Fibroblast of mammary gland (primary cell): ENCODE measurements at places on chromosomes 6 and 20.

- no peak for DNase-seq
These were observed 23.5 kb upstream of the BACH2 start for GRCh38 chr6:90319979-90320685.

GRCh38 chr6:50825375-50826036 lies 6.8 kb downstream of the TFAP2B start:
- DNase-seq: no peak

GRCh38 chr6:41360314-41360685 lies 24.9 kb downstream of the NCR2 start:
- DNase-seq: no peak

DNA sequence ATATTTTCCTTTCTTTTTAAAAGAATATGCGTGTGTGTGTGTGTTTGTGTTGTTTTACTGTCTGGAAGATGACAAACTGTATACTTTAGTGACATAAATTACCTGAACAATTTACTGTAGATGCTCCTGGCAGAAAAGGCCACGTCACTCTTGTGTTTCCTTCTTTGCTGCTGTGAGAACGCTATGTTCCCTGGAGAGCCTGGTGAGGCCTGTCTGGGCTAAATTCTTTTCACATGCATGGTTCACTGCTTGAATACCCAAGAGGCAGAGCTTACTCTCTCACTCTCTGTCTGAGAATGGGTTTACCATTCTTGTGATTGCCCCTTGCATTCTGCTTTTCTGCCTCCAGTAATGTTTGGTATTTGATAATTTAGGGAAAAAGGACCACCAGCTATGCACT lies 64.3 kb downstream of the EDN1 start:
- peak; percentile 90 for DNase-seq

GRCh38 chr20:45337367-45338120 lies 10.7 kb downstream of the SDC4 start:
- DNase-seq: peak; percentile 84

- DNase-seq: no peak
These were observed 20.9 kb downstream of the LMBRD1 start for GRCh38 chr6:69775941-69776340.

DNA sequence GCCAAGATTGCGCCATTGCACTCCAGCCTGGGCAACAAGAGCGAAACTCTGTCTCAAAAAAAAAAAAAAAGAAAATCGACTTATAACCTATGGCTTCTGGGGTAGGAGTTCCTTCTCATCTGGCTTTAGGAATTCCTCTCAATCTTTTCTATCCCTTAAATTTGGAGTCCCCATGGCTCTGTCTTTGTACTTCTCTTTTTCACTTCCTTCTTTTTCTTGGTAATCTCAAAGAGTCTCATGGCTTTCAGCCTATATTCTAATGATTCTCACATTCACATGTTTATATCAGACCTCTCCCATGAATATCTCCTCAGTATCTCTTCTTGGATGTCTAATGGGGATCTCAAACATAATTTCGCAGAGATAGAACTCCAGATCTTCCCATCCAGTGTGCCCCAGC lies 42.8 kb upstream of the RALGAPA2 start:
- no peak for DNase-seq

- DNase-seq: no peak
These were observed 33.2 kb upstream of the NCOA3 start for GRCh38 chr20:47468290-47469050.

DNA sequence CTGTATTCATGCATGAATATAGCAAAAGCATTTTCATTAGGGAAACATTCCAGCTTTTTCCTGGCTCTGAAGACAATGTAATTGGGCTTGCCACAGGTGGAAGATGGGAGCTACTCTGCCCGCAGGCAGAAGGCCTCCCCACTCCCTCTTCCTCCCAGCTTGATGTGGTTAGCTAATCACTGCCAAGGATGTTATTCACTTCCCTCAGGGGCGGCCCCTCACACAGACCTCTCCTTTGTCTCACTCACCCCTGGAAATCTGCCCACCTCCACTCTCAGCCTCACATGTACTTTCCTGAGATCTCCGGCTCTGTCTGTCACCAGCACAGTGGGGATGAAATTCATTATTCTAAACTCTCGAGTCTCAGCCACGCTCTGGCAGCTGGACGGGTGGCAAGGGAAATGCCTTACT lies 100.7 kb downstream of the ANKRD60 start:
- DNase-seq: peak; percentile 74

- no peak for DNase-seq
These were observed 4.1 kb downstream of the MYLK4 start for GRCh38 chr6:2746557-2747061.

DNA sequence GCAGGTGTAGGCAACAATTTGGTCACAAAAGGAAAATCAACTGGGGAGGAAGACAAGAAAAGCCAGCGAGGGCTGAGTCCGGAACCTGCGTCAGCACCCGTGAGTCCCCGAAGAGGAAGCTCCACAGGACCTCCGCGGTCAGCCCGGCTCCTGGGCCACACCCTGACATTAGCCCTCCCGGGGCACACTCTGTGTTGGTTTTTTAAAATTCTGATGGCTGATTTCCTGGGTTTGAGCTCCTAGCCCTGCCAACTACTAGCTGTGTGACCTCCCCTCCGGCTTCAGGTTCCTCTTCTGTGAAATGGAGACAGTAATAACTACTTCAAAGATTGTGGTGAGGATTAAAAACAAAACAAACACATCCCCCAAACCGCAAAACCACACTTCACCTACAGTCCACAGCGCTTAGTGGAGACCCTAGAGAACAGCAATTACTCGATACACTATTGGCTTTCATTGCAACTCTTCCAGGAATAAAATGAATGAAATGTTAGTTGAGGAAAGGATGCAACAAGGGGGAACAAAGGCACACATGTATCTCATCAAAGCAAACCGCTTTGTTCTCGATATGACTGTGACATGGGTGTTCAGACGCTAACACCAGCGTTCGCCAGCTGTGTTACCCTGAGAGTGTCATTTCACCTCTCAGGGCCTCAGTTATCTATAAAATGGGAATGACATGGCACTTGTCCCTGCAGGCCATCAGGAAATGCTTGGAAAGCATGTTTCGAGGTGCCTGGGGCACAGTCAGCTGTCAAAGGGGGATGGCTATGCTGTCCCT lies 985 bp downstream of the ZBP1 start:
- DNase-seq: no peak

GRCh38 chr6:129860908-129861665 lies at the start of gene TMEM244:
Gene TMEM244 (minus strand): TSS chr6:129861315. CDS start chr6:129861188, 127 bp downstream.
- peak; percentile 95 for DNase-seq

- peak; percentile 63 for DNase-seq
These were observed 17.4 kb downstream of the MYLK4 start for GRCh38 chr6:2733324-2733723.

DNA sequence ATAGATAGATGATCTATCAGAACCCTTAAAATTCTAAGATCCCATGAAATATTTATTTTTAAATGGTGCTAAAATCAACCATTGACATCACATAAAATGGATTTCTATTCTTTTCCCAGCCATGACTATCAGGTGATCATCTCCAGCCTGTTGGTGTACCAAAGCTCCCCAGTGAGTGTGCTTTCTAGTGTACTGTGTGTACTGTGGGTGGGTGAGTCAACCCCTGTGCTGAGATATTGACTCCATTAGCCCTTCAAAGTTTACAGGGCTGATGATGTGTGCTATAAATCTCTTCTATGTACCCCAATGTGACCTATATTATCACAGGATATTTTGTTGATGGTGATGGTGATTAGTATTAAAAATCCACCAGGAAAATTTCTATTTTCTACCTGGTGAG lies 344.6 kb downstream of the MMUT start:
- DNase-seq: peak; percentile 16

- DNase-seq: peak; percentile 47
These were observed 8.4 kb downstream of the MAPRE1 start for GRCh38 chr20:32828029-32828680.

- DNase-seq: no peak
These were observed 61.5 kb downstream of the RREB1 start for GRCh38 chr6:7169296-7169721.

GRCh38 chr6:25968769-25969168 lies 6.2 kb downstream of the TRIM38 start:
- DNase-seq: peak; percentile 74

DNA sequence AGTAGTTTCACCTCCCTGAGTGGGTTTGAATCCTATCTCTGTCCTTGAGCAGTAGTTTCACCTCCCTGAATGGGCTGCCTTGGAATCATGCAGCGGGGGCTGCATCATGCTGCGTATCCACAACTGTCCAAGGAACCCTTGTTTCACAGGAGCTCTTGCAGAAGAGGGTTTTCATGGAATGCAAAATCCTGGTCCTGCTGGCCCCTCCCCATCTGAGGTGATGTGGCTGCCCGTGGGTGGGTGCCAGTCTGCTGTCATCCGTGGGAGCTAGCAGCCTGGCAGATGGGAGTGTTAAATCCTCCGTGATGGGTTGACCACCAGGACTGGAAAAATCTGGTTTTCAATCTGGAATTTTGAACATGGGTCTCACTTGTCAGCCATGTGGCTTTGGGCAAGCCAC lies 21.7 kb downstream of the ZBP1 start:
- no peak for DNase-seq

DNA sequence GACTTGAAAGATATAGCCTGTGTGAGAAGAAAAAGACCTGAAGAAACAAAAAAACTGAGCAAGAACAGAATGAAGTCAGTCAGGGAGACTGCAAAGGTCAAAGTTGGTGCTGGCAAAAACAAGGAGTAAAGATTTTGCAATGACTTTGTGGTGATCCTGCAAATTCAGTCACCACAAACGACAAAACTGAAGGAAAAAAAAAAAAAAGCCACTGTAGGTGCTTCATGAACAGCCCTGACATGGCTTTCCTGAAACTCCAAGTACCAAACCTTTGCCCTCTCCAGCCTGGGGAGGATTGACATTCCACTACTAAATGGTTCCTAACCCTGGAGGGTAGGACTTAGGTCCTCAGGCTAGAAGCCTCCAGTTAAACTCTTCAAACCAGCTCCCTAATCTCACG lies 114.7 kb upstream of the BEND3 start:
- DNase-seq: peak; percentile 55
